ENCODE measurements at places on chromosomes 3 and 15.

GRCh38 chr15:42137461-42138261 is 18.8 kb downstream of the PLA2G4F start:
- peak; percentile 42 for DNase-seq

DNA sequence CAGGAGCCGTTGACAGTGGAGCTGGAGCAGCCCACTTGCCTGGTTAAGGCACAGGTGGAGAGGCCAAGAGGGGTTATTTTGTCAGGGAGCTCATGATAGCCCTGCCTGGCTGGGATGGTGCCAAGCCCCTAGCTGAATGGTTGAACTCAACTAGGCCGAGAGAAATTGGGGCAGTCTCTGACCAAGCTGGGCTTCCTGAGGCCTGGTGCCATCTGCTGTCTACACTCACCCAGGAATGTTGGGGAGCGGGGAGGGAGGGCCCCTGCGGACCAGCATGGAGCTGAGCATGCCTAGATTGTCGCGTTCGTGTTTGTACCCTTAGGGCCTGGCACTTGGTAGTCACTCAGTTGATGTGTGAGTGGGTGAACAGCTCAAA is 1.2 kb downstream of the BRPF1 start:
- no peak for DNase-seq

- DNase-seq = no peak
These were observed 44.9 kb downstream of the ABHD5 start for GRCh38 chr3:43735618-43736017.

DNA sequence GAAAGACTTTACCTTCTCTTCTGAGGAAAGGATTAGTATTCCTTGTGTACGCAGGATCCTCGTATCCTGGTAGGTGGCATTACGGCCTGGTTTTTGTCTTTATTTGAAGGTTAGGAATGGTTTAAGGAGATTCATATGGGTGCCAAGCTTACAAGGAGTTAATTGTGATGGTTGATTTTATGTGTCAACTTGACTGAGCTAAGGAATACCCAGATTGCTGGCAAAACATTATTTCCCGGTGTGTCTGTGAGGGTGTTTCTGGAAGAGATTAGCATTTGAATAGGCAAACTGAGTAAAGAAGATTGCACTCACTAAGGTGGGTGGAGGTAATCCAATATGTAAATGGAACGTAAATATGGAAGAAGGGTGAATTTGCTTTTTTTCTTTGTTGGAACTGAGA is 44.4 kb upstream of the ABI3BP start:
- DNase-seq = no peak

DNA sequence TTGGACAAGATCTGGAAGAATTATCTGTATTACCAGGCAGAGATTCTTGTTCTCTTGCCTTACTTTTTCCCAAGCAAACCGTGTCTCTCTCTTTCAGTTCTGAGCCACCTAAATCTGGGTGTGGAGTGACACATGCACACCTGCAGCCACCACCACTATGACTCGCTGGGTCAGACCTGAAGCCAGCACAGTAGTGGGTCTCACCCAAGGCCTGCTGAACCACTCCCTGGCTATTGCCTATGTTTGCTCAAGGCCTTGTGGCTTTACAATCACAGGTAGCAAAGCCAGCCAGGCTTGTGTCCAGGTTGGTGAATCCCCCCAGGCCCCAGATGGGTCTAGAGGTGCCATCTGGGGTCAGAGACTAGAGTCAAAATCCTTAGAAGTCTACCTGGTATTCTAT is 28.7 kb upstream of the COPB2 start:
- no peak for DNase-seq

DNA sequence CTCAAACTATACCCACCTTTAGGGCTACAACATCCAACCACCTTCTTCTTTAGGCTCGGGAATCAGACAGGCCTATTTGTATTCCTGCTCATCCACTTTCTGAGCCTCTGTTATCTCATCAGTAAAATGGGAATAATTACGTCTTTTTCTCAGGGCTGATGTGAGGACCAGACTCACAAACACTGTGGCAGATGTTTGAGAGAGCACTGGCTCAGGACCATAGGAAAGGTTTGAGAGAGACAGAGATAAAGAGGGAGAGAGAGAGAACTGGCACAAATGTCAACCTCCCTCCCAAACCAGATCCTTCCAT is 4.8 kb upstream of the DAPK2 start:
- no peak for DNase-seq

- peak; percentile 14 for DNase-seq
These were observed 835 bp downstream of the MEIS2 start for GRCh38 chr15:37099319-37100108.

DNA sequence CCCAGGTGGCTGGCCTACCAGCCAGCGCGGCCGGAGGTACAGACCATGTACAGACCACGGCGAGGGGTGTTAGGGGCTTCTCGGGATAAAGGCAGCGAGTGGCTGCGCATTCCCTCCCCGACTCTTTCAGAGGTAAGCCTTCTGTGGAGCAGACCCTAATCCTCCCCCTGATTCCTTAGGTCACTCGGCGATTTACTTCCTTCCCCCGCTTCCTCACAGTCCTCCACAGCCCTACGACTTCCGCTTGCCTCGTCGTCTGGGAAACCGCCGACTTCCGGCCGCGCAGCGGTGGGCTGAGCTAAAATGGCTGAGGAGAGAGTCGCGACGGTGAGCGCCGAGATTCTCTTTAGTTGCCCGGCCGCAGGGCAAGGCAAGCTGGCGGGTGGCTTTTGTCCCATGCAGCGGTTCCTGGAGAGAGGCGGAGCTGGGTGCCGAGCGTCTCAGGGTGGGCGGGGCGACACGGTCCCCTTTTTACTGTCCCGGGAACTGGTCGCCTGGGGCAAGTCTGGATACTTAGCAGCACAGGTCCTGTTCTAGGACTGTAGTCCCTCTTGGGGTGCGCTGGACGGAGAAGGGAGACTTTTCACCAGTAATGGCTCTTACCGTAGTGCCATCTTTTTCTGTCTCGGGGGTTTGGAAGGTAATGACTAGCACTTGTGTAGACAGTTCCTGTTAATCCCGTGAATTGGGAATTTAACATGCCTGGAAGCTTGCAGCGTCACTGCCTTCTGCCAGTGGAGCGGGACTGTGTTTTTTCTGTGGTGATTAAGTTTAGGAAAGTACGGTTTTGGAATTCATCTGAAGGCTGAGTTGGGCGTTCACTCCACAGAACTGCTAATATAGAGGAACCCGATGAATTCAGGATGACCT is at the start of the genes BBS4 and HIGD2B:
Gene BBS4, plus strand, starts transcription at position 283 of the 870 bp plus-strand sequence. Its CDS starts 21 bp downstream, at position 304.
Gene HIGD2B, minus strand, starts transcription at position 258 of the 870 bp plus-strand sequence. CDS start 9,808 bp downstream, outside the sequence.
- peak; percentile 81 for DNase-seq

GRCh38 chr15:79965846-79966630 is 5.0 kb downstream of the BCL2A1 start:
- DNase-seq = no peak

- no peak for DNase-seq
These were observed 49.8 kb downstream of the GASK1A start for GRCh38 chr3:43028678-43029490.

GRCh38 chr3:50689558-50689957 is 14.8 kb downstream of the DOCK3 start:
- no peak for DNase-seq

- DNase-seq = no peak
These were observed 16.3 kb downstream of the ACOX2 start for GRCh38 chr3:58520403-58521335.

DNA sequence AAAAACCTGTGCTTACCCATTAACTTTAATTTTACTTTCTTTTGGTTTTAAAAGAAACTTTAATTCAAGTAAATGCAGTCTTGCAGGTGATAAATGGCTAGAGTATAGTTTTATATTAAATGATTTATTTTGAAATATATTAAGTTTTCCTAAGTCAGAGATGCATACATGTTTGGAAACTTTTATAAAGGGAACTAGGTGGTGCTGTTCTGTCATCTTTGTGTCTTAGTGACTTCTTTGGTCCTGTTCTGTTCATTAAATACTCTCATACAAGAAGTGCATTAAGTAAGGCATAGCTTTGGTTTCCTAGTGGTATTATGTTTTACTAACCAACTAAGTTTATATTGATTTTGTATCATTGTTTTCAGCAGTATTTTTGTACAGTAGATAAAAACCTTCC is 15.6 kb downstream of the CADM2 start:
- no peak for DNase-seq

DNA sequence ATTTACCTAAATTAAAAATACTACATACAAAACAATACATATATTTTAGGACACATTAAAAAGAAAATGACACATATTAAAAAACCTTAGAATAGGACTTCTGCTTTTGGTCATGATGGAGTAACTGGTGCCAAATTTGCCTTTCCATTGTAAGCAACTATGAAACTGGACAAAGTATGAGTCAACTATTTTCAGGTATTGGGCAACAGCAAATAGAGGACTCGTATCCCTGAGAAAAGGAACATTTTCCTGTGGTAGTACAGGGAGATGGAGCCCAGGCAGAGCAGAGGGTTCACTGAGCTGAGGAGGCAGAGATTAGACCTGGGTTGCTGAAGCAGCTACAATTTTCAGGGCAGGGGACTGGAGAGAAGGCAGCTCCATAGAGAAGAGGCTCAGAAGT is 14.7 kb downstream of the CCR1 start:
- no peak for DNase-seq

DNA sequence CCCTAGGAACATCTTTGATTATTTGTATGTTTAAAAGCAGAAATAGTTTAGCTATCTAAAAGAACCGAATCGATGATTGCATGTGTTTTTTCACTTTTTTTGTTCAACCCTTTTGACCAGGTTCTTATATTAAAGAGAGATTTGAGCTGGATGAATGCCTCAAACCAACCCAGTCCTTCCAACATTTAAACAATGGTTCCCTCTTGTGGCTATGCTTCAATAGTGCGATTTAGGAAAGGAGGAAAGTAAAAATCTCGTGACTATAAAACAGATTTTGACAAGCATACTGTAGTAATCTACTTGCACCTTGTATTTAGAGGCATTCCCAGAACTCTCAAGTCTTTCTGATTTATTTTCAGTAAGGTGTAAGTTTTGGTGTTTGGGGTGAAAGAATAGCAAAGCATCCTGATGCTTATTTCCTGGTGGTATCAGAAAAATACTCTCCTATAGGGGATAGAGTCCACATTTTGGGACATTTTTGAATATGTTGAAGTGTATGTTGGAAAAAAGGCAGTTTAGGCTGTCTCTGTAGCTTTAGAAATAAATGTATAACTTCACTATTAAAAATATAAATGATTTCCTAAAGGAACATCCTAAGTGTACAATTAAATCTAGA is 159.6 kb upstream of the KCNH8 start:
- peak; percentile 47 for DNase-seq

DNA sequence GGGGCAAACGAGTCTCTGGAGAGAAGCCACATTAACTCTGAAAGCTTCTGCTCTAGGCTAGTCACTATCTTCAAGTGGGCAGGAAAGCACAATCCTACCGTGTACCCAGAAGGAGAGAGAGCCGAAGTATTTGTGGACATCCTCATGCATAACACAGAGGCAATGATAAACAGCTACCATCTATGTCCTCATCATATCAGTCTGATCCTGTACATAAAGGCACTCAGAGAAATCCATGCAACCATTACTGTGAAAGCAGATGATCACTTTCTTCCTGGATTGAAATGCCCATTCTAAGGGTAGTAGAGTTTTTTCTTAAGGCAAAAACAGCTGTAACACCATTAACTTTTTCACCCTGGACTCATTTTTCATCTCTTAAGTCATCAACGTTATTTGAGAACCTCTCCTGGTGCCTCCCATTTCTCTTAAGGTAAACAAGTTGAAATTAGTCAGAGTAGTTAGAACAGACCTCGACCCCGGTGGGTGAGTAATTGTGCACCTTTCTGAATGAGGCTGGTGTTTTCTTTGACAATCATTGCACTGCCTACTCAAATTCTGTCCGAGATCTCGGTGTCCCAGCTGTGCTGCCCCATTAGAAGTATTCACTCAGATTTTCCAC is 327.4 kb downstream of the SHQ1 start:
- no peak for DNase-seq

DNA sequence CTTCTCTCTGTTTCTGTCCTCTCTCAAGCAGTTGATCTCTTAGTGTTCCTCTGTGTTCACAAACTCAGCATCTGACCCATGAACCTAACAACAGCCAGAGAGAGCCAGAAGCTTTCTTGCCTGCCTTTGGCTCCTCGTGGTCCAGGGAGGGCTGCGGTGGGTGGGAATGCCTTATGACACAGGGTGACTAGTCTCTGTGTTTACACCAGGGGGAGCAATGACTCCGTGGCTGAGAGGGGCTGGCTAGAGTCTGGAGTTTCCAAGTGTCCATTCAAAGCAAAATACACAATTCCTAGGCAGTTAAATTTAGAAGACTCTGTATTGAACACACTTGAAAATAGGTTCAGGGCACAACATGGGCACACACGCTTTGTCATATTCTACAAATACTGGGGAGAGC is 370.0 kb upstream of the FRG2C start:
- DNase-seq = no peak

- no peak for DNase-seq
These were observed 69.8 kb downstream of the TNFAIP8L3 start for GRCh38 chr15:51024735-51025453.

GRCh38 chr15:55108858-55109518 is 87.8 kb downstream of the RSL24D1 start:
- peak; percentile 41 for DNase-seq

GRCh38 chr3:74423867-74424266 is 190.6 kb downstream of the CNTN3 start:
- no peak for DNase-seq

- DNase-seq = no peak
These were observed 203.7 kb upstream of the UMPS start for GRCh38 chr3:124526601-124527000.

- DNase-seq = no peak
These were observed 7.6 kb downstream of the ULK3 start for GRCh38 chr15:74835312-74835823.

- no peak for DNase-seq
These were observed 2.2 kb upstream of the THRB start for GRCh38 chr3:24496529-24497482.

DNA sequence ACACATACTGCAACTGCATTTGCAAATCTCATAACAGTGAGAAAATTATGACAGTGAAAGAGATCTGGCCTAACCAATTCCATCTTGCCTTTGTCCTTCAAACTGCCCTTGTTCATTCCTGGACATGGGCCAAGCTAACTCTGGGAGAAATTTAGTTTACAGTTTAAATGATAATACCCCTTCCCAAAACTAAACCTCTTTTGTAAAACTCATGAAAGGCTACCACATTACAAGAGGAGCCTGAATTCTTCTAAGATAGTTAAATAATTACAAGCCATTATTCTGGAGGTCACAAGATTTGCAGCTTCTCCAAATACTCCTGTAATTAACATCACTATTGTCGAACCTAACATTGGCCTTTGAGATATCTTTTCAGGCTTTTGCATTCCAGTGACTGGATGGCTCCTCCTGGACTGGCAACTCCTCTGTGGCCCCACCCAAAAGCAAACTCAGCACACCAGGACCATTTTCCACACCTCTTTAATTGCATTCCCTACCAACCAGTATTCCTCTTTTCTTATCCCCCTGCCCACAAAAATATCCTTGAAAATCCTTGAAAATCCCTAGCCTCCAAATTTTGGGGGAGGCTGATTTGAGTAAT is 8.8 kb upstream of the FAM240A start:
- DNase-seq = no peak

- DNase-seq = no peak
These were observed 199.5 kb upstream of the WNT5A start for GRCh38 chr3:55686426-55687254.

DNA sequence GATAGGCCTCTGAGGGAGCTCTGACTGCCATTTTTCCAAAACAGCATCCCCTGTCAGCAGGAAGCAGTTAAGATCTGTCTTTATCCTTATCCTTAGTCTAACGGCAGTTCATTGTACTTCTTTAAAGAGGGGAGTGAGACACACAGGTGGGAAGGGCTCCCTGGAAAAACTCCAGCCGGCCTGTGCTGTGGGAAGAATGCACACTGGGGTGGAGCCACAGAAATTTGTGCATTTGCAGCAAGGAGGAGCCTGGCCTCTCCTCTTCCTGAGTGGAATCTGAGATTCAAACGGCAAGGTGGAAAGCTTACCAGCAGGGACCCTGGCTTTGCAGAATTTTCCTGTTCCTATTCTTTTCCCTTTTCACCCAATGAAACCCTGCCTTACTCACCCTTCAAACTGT is 1209.4 kb downstream of the ROBO2 start:
- no peak for DNase-seq
